COR-L47 (cell line): ENCODE measurements at places on chromosomes 1 and 21.

- DNase-seq: peak; percentile 41
These were observed 46.5 kb downstream of the NCF2 start for GRCh38 chr1:183543619-183544204.

- DNase-seq: no peak
These were observed 25.8 kb upstream of the LPAR3 start for GRCh38 chr1:84918726-84919336.

DNA sequence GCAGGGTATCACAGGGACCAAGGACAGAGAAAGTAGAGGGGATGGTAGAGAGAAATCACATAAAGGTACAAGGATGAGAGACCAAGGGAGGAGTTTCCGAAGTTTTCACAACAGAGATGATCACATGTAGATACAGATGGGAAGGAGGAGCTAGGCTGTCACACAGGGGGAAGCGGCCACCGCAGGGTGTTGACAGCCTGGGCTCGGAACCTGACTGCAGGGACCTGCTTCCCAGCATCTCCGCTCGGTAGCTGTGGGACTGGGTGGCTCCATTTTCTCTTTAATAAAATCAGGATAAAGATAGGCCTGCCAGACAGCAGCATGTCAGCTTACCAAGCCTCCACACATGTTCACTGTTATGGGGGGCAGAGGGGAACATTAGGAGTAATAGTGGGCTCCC is 32.3 kb downstream of the CDCA8 start:
- DNase-seq: no peak

DNA sequence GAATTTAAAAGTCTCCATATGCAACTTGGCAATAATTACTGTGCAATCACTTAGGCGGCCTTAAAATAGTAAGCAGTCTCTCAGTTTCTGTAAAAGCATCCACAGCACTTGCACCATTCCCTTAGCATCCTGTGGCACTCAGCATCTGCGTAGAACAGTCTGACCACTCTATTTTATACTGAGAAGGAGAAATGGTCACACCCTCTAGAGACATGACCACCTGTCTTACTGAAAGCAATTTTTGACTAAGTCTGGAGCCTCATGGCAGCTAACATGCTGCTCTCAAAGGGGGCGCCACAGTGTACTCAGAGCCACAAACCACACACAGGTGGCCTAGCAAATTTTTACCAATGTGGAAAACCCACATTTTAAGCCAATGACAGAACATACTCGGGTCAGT is 62.0 kb downstream of the KCNK1 start:
- DNase-seq: no peak

DNA sequence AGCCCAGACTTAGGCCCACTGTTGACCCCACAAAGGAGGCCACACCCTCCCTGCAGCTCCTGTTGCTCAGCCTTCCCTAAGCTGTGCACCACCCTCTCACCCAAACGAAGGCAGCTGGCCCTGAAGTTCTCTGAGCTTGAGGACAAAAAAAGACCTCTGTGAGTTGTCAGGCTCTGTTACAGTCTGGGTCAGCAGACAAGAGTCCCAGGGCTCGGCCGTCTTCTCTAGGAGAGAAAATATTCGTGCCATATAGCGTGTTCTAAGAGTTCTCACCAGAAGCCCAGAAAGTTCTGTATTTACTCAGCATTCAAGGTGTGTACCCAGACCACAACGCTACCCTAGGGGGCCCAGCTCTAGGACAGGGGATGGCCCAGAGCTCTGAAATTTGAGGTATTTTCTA is 25.5 kb upstream of the LYST start:
- no peak for DNase-seq

- no peak for DNase-seq
These were observed 45.6 kb downstream of the SUCO start for GRCh38 chr1:172578586-172578985.

DNA sequence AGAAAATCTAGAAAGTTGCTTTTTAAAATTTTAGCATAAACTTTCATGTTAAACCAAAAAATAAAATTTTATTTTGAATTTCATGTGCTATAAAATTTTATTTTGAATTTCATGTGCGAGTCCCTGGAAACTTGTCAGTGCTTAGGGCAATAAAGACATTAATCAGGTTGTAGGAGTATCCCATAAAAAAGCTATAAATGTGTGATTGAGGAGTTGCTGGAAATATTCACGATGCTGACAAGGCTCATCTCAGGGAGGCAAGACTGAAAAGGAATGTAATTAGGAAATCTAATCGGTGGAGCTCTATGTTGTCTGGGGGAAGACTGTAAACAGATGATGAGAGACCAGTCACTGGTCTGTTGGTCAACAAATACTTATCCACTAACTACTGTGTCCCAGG is 117.9 kb downstream of the LRIG2 start:
- DNase-seq: no peak

- DNase-seq: peak; percentile 68
These were observed 13.2 kb upstream of the EPS8L3 start for GRCh38 chr1:109776911-109777310.

GRCh38 chr1:157152510-157152909 is 14.3 kb upstream of the ETV3 start:
- no peak for DNase-seq

DNA sequence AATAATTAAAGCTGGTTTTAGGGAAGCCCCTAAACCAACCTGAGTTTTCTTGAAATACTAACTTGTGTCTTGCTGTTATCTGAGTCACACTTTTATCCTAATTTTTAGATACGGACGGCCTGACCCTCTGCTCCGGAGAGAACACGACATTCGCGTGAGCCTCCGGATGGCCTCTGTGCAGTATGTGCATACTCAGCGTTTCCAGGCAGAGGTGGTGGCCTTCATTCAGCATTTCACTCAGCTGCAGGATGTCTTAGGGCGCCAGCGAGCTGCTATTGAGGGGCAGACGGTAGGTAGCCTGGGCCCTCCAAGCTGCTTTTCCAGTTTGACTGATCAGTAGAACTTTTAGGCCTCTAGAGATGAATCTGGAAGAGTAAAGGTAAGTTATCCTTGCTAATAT is 63.6 kb downstream of the VPS13D start:
- no peak for DNase-seq

DNA sequence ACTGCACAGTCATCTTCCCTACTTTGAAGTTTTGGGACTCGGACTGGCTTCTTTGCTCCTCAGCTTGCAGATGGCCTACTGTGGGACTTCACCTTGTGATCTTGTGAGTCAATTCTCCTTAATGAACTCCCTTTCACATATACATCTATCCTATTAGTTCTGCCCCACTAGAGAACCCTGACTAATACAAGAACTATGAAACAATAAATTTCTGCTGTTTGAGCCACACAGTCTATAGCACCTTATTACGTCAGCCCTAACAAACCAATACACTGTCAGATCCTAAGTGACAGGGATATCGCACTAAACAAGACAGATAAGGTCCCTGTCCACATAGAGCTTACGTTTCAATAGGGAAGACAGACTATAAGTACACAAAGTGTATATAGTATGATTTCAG is 120.1 kb downstream of the PLPP3 start:
- DNase-seq: no peak
